ENCODE measurements at places on chromosomes 3 and 15.

- no peak for DNase-seq
These were observed 571.0 kb downstream of the PYDC2 start for GRCh38 chr3:192031941-192032340.

DNA sequence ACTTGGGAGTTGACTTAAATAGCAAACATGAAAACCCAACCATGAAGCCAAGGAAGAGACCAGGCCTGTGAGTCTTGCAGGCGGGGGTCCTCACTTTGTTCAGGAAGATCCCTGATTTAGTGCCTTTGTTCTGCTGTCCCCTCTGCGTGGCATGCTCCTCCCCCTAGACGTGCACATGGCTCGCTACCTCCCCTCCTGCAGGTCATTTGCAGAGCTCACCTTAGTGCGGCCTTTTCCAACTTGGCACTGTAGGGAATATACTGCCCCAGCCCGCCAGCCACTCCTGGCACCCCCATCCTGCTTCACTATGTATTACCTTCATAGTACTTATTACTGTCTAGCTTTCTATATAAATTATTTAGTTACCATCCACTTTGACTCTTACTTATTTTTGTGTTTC lies 18.3 kb downstream of the GXYLT2 start:
- DNase-seq, result no peak

GRCh38 chr15:79923079-79923514 lies 26.3 kb upstream of the MTHFS start:
- no peak for DNase-seq

DNA sequence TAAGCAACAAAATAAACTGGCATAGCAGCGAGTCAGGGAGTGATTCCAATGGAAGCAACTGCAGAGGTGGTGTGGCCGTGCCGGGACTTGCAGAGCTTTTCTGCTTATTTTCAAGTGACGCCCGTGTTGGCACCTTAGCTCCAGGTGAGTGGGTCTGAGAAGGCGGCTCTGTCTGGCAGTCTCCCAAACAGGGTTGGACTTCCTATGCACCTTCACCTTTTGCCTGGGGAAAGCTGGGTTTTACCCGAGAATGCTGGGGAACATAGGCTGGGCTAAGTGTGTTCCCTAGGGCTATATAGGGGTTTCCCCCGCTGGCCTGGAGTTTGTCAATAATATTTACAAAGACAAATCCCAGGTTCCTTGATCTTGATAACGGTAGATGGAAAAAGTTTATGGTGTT lies 179.9 kb upstream of the TBL1XR1 start:
- no peak for DNase-seq

DNA sequence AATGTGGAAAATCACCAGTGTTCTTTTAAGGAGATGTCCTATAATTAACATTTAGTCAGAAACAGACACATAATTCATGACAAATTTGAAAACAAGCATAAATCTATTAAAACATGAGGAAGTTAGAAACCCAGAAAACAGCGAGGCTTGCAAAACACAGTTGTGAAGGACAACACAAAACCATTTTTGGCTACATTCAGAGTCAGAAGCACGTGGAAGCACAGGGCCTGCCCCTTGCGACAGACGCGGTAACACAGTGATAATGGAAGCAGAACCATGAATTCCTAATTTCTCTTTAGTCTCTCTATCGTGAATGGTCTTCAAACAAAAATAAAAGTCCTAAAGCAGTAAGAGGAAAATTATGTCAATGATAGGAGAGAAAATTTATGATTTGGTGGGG lies 12.2 kb downstream of the NCEH1 start:
- no peak for DNase-seq

DNA sequence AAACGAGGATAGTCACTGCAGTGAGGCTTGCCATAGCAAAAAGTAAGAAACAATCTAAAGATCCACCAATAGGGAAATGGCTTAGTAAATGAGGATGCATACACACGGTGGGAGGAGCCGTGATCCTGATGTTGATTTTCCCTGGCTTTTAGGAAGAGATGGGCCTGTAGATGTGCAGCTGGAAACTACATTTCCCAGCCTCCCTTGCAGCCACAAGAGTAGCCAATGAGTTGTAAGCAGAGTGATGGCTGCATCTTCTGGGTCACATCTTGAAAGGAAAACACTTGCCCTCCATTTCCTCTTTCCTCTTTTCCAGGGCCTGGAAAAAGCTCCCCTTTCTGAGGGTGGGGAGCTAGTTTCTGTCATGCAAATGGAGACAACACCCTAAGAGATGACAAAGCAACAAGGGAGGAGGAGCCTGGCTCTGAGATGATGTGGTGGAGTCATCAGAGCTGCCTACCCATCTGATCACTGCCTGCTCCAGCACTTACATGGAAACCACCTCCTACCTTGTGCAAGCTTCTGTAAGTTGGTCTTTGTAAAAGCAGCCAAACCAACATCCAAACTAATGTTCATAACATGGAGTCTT lies 139.1 kb downstream of the TLE3 start:
- no peak for DNase-seq

- no peak for DNase-seq
These were observed 44.8 kb downstream of the SLCO2A1 start for GRCh38 chr3:133984975-133985374.

- DNase-seq, result no peak
These were observed 23.6 kb downstream of the NCK1 start for GRCh38 chr3:136885357-136886213.

GRCh38 chr3:169458752-169459151 lies 204.8 kb downstream of the MECOM start:
- no peak for DNase-seq

- DNase-seq, result no peak
These were observed 204.7 kb upstream of the CTNNB1 start for GRCh38 chr3:40994611-40995010.

GRCh38 chr3:40582401-40583027 lies 57.8 kb downstream of the ZNF621 start:
- no peak for DNase-seq

- no peak for DNase-seq
These were observed 89.7 kb upstream of the PROK2 start for GRCh38 chr3:71874618-71875017.

DNA sequence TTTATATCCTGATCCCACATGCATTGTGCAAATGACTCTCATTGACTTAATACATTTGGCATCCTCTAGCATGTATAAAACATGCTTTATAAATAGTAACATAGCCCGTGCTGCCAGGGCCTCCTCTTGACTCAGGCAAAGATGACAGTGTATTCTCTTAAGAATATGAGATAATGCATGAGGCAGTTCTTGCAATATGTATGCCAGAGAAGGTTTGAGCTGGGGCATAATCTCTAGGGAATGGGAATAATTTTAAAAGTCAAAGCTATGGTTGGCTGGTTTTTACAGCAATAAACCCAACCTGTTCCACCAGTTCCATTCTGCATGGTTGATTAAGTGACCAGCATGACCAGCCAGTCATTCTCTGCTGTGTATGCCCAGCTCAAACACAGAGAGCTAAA lies 179.0 kb upstream of the PFN2 start:
- no peak for DNase-seq

DNA sequence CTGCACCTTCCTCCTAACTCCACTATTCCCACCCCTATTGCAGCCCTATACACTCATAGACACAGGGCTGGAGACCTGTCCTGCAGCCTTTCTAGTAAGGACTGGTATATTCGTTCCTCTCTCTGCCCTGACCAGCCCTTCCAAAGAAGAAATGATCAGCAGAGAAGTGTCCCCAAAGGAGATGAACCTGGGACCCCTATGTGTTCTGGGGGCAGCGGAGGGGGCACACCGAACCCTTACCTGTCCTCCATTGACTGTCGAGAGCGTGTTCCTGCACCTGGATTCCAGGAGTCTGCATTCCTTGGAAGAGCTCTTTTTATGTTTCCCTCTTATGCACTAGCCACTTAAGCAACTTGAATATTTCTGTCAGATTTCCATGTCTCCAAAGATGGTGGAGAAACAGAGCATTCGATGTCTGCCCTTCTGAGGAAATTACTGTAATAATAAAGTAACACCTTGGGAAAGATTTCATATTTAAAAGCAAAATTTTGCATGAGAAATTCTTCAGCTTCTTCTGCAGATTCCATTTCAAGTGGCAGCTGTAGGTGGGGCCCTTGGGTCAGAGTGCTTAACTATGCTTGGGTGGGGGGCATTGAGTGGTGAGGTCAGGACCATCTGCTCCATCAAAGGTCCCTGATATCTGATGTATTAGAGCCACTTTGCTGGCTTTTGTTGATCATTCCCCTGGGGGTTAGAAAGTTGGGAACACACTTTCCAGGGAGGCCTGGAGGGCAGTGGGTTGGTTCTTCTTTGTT lies 6.3 kb downstream of the EPHB1 start:
- no peak for DNase-seq

DNA sequence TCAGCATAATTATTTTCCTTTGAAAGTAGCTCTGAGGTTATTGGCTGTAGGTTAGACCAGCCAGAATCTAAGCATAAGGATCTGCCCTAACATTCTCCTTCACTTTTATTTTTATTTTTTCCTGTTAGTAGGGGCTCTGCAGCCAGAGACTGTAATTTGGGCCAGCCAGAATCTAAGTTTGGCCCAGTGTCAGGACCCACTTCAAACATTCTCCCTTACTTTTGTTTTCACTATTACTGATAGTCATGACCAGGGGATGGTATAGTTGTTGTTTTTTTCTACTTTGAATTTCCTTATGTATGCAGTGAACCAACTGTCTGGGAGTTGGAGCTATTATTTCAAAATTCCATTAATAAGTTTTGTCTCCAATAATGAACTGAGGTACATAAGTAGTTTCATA lies 121.0 kb upstream of the MBNL1 start:
- DNase-seq, result no peak

GRCh38 chr3:129017484-129017899 lies 16.4 kb downstream of the EFCC1 start:
- DNase-seq, result no peak

DNA sequence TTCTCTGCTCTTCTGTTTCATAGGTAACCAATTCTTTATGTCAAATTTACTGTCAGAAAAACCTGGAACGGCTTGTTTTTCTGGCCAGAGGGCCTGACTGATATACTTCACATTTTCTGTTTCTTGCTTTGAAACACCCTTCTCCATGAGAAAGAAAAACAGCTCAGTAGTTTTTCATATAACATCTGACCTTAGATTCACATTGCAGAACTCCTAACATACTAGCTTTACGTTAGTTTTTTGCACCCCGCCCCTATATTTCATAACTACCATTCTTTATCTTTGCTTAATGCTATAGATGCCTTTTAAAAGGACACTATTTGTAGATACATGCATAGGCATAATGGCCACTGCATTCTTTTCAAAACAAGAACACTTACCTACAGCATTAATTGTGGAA lies 83.9 kb upstream of the TSC22D2 start:
- DNase-seq, result no peak

GRCh38 chr15:28887339-28888174 lies 1.8 kb downstream of the APBA2 start:
- DNase-seq, result no peak

DNA sequence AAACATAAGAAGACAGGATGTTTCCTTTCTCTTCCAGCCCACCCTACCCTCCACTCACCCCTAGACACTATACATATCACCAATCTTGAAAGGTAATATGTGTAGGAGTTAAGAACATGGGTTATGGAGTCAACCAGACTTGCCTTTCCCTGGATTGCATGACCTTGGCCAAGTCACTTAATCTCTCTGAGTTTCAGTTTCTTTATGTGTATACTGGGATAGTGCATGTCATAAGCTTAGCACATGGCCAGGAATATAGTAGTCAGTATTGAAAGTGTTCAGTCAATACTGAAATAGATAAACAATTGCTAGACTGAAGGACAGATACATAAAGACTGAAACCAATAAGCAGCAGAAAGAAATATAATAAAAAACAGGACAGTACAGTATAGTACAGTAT lies 283.2 kb upstream of the STT3B start:
- DNase-seq, result no peak

DNA sequence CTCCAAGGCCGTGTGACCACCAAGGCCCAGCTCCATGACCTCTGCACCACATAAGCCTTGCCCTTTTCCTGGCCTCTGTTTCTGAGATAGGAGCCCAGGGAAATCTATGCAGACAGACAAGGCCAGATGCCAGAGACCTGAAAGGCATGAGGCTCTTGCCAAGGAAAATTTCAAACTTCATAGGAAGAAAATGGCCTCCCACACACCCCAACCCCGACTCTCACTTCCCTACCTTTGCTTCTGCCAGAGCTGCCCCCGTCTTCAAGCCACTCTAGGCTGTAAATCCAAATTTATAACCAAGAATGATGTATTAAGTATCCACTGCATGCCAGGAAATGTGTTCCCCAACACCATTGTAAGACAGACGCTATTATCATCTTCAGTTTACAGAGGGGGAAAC lies 65.5 kb upstream of the HRH1 start:
- no peak for DNase-seq

GRCh38 chr3:140505213-140505612 lies 172.7 kb upstream of the TRIM42 start:
- DNase-seq, result no peak

- DNase-seq, result no peak
These were observed 48.0 kb upstream of the C15orf39 start for GRCh38 chr15:75153565-75154276.

GRCh38 chr3:45313743-45314403 lies 74.5 kb upstream of the LARS2 start:
- DNase-seq, result no peak

- DNase-seq, result no peak
These were observed 902 bp downstream of the P2RY13 start for GRCh38 chr3:151328298-151328995.

Measured in cortex of kidney (tissue), 1 donor.